ENCODE measurements at places on chromosomes 16 and 17. TPM values are rescaled to one million over a fixed set of nuclear protein-coding genes. Genes with fewer than 3 reads are reported as not detected.

WFIKKN2 gene
- 3.5 TPM for total RNA-seq

TAT gene
- not detected for total RNA-seq

DOC2A gene
- 4.2 TPM for total RNA-seq

ACSM3 gene
- total RNA-seq, result 0.91 TPM

STXBP4 gene
- total RNA-seq, result 17.7 TPM

Data from glutamatergic neuron (in vitro differentiated cells).